AG10803 (cell line): ENCODE measurements at places on chromosomes 4 and X.
A peak's percentile ranks its signal among the peaks of the same experiment; 100 is the strongest.

DNA sequence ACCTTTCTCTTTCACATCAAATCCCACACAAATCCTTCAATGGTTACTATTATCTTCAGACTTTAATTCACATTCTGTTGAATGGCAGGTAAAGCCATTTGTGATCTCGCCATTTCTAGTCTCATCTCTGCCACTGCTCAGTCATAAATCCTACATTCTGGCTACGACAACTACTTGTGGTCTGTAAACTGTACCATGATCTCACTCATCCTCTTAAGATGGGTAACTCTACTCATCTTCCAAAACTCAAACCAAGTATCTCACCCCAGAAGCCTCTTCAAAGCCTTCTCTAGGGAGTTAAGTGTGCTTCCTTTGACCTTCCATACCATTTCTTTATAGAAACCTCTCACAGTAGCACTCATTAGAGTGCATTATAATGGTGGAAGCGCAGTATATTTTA lies 101.8 kb downstream of the NEK1 start:
- DNase-seq: no peak

- DNase-seq: no peak
Measured at GRCh38 chrX:105424729-105425128, 204.2 kb upstream of the TEX13A start.

DNA sequence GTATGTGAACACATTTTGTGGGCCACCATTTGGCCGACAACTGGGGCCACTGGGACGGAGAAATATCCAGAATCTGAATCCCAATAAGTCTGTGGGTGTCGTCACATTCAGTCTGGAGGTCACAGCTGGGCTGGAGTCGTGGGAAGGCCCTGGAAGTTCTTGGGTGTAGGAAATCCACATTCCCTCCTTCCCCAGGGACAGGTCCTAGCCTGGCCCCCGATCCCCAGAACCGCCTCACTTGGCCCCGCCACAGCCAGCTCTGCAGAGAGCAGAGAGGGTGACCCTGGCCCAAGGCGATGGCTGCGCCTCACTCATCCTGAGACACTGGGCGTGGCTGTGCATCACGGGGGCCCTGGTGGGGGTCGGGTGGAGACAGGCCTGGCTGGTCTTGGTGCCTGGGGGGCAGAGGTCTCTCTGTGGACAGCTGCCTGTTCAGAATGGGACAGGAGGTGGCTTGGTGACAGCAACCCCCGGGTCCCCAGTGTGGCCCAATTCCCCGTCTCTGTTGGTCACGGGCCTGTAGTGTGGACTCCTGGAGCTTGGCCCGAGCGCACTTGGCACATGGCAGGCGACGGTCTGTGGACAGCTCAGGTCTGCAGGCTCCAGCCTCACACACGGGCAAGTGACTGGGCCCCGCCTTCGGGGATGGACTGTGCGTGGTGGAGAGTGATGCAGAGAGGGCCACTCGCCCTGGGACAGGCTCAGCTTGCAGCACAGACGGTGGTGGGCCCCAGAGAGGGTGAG lies 16.4 kb downstream of the DOK7 start:
- no peak for DNase-seq

DNA sequence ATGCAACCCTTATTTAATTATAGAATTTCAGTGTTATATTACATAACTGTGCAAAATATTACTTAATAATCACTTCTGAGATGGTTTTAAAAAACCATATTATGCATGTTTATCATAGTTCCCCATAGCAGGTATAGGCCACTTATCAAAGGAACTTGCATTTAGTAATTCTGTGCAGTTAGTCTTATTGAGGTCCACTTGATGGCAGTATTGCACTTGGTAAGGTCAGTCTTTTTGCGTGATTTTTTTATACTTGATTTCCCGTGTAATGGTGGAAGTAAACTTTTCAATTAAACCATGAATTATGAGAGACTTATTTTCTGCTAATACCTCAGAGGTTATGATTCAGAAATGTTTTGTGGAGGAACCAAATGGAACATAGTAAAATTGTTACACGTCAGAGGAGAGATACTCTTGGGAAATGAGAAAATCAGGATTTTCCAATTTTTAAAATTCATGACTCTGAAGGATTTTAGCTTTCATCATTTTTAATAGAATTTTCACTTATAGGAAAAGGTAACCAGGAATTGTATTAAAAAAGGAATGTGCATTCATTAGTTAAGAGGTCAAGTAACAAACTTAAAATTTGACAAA lies 230.0 kb downstream of the CCSER1 start:
- peak; percentile 38 for DNase-seq

GRCh38 chr4:124420166-124420695 lies 292.3 kb downstream of the ANKRD50 start:
- no peak for DNase-seq

DNA sequence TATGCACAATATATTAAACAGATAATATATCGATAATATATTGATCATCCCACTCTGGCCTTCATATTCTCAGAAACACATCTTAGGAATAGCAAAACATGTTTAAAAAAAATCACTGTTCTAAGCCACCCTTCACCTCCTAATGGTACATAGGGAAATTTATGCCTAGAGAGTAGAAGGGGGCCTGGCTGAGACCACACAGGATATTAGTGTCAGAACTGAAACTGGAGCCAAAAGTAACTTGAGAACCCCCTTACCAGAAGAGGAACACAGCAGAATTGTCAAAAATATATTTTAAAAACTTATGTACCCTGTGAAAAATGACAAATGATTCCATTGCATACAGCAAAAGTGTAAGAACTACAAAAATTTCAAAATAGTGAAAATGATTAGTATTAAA lies 173.1 kb downstream of the VSIG4 start:
- DNase-seq: no peak

DNA sequence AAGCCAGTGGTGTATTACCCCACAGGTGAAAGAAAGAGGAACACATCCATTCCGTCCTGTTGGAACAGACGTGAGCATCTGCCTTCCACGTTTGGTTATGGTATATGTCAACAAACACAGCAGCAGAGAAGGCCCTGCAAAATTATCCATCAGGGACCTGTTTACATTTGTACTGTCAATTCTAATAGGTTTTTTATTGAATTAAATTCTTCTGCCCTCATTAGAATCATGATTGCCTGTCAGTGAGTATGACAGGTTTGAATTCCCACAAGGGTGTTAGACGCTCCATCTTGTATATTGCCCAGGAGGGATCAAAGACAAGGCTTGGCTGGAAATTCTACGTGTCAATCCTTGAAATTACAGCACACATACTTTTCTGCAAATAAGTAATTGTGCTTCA lies 339.9 kb upstream of the NOCT start:
- DNase-seq: no peak

GRCh38 chrX:130575831-130576389 lies 174.1 kb downstream of the RBMX2 start:
- peak; percentile 36 for DNase-seq

- DNase-seq: peak; percentile 36
Measured at GRCh38 chr4:13413729-13414437, 70.3 kb downstream of the RAB28 start.

- DNase-seq: no peak
Measured at GRCh38 chrX:39904816-39905537, 192.8 kb downstream of the BCOR start.

GRCh38 chr4:159352609-159353008 lies 249.7 kb downstream of the RAPGEF2 start:
- DNase-seq: no peak

DNA sequence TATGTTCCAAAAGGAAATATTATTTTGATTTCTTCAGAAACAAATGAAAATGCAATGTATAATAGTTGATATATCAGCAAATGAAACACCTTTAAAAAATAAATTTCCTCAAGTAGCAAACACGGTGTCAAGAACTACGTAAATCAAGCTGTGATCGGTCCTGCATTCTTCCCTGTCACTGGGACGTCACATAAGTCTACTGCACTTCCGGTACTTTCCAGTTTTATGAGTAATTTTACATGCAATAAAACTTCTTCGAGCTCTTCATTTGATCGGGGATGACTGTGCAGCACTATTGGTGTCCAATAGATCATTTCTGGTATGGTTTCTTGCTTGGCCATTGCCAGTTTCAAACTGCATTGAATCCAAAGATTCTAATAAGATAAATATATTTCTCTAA lies 114.0 kb upstream of the VEGFC start:
- DNase-seq: no peak

DNA sequence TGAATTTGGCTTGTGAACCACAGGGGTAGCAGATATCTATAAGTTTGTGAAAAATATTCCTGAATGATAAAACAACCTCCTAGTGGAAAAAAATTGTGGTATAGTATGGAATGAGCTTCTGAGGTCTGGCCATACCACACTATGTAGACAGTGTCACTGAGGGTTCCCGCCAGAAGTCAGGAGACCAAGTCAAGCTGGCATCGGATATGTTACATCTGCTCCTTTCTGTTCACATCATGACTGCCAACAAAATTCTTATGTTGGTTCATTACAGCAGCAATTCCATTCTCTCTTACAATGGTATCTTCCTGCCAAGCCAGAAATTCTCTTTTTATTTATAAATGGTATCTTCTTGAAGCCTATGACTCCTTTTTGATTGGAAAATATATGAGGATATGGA lies 273.0 kb downstream of the PPP3CA start:
- peak; percentile 48 for DNase-seq

- DNase-seq: no peak
Measured at GRCh38 chr4:113665036-113665435, 96.5 kb downstream of the CAMK2D start.

DNA sequence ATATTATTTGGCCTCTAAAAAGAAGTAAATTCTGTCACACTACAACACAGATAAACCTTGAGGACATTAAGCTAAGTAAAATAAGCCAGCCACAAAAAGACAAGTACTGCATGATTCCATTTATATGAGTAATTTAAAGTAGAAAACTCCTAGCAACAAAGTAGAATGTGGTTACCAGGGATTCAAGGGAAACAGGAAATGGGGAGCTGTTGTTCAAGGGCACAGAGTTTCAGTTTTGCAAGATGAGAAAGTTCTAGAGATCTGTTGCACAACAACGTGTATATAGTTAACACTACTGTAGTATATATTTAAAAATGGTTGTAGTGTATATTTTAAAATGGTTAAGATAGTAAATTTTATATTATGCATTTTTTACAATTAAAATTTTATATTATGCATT lies 25.4 kb downstream of the SEC31A start:
- DNase-seq: peak; percentile 92

GRCh38 chrX:34956916-34957315 lies 14.3 kb downstream of the FAM47B start:
- peak; percentile 43 for DNase-seq

DNA sequence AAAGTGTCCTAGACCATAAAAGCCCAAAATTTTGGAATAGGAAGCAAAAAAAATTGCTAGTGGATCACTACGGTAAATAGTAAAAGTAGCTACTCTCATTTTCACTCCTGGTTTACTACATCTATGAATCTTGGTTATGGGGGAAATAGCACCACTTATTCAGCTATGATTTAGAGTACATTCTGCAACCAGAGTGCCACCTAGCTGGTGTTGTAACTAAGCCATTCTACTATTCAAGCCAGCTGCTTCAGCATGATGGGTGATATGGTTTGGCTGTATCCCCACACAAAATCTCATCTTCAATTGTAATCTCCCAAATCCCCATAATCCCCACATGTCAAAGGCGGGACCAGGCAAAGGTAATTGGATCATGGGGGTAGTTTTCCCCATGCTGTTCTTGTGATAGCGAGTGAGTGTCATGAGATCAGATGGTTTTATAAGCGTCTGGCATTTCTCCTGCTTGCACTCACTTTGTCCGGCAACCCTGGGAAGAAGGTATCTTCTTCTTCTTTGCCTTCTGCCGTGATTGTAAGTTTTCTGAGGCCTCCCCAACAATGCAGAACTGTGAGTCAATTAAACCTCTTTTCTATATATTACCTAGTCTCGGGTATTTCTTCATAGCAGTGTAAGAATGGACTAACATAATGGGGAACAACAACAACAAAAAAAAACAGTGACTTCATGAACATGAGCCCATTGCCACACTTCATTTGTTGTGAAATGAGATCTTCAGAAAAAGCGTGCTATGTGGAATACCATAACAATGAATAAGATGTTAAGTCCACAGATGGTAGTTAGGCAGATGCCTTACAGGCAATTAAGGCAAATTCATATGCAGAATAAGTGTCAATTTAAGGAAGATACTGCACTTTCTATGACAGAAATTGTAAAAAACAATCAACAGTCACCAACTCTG lies 280.1 kb downstream of the PABPC4L start:
- no peak for DNase-seq

- no peak for DNase-seq
Measured at GRCh38 chr4:43496188-43496587, 603.7 kb downstream of the GRXCR1 start.

GRCh38 chr4:79147251-79147650 lies 178.6 kb downstream of the NAA11 start:
- DNase-seq: no peak

- DNase-seq: peak; percentile 52
Measured at GRCh38 chrX:129637217-129638109, 17.3 kb downstream of the APLN start.

DNA sequence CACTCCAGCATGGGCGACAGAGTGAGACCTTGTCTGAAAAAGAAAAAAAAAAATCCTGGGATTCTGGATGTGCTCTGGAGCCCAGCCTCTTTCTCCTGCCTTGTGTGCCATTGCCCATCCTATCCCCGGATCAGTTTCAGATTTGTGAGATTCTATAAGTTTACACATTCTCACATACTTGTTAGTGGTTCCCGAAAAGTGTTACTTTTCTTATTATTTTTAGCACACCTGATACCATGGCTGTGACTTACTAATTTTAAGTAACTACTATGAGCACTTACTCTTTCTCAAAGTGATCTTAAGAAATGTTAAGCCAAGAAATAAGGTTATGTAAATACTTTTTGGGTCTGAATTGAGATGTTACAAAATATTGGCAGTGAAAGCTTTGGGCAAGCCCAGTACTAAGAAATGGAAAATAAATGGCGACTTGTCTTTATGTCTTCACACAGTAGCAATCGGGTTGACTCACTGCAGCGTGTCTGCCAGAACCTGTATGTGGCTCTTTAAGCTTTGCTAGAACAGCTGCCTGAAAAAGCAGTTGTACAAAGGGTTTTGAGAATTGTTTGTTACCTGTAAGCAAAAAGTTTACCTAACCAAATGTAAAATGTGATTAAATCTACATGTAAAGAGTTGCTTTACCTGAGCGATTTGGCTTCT lies 118.7 kb downstream of the KLHL8 start:
- DNase-seq: no peak

- DNase-seq: no peak
Measured at GRCh38 chr4:174036111-174036510, 247.4 kb downstream of the FBXO8 start.

- DNase-seq: no peak
Measured at GRCh38 chr4:17009871-17010367, 111.5 kb upstream of the LDB2 start.

DNA sequence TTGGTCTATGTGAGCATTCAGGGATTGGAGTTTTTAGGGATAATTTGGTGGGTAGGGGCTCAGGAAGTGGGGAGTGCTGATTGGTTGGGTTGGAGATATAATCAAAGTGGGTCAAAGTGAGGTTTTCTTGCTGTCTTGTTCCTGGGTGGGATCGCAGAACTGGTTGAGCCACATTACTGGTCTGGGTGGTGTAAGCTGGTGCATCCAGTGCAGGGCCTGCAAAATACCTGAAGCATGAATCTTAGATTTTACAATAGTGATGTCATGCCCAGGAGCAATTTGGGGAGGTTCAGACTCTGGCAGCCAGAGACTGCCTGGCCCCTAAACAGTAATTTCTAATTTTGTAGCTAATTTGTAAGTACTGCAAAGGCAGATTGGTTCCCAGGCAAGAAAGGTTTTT lies 665.6 kb upstream of the PRKX start:
- no peak for DNase-seq
